Cardiac fibroblast (primary cell): ENCODE measurements at places on chromosomes 16 and 17.

GRCh38 chr17:39704821-39705551 is 5.1 kb downstream of the ERBB2 start:
- DNase-seq = peak; percentile 31

DNA sequence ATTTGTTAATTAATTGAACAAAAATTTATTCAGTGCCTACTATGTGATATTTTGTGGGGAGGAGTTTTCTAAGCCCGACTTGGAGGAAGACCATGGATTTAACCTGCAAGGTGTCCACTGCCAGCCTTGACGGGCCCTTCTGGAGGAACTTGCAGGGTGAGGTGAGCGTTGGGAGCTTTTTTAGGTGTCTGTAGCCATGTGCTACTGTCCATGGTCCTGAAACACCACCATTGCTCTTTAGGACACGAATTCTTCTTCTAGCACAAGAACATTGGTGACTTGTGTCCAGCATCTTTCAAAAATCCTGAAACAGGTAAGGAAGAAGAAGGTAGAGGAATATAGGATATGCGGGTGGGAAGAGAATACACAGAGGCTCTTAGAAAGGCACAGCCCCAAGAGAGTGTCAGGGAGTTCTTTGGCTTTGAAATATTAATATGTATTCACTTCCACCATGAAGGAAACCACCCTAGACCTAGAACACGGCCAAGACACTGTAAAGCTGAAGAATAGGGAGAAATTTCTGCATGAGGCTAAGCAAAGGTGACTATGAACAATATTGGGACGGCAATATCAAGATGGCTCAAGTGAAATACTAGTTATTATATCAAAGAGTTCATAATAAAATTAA is 27.9 kb upstream of the OR4D1 start:
- DNase-seq = peak; percentile 68

DNA sequence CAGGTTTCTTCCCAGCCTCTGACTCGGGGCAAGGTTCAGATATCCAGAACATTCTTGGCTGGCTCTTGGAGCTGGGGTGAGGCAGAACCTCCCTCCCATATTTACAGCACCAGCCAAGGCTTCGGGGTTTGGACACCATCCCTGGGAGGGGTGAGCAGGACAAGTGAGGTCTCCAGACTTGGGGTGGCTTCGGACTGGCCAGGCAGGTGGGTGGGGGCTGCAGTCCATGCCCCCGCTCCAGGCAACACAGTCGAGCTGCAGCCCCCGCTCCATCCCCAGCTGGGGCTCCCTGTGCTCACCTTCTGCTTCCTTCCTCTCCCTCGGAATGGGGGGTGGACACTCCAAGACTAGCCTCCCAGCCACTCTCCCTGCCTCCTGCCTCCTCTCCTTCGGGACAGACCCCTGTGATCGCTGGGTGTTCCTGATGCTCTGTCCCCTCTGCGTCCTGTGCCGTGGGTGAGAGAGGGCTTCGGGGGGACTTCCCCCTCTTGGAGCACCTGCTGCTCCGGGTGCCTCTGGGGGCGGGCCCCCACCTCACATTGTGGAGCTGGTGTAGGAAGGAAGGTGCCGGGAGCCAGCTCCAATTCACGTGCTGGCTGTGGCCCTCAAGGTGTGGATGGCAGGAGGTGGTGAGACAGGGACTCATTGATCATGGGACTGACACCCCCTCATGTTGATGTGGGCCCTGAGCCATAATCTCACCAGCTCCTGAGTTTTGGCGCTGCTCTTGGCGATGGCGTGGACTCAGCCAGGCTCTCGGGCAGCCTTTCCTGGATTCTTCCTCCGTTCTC is 189.2 kb downstream of the SEC14L1 start:
- DNase-seq = no peak

- DNase-seq = no peak
Observed at GRCh38 chr17:43741636-43742035, 17.0 kb downstream of the SOST start.

GRCh38 chr16:67936124-67936879 is at the start of gene PSMB10:
Gene PSMB10 (minus strand): TSS chr16:67936850. CDS start chr16:67936749, 101 bp downstream.
- peak; percentile 69 for DNase-seq

- DNase-seq = no peak
Observed at GRCh38 chr16:3589441-3589921, 12.3 kb upstream of the NLRC3 start.

GRCh38 chr17:63001689-63002394 is 35.8 kb downstream of the TANC2 start:
- DNase-seq = no peak

- no peak for DNase-seq
Observed at GRCh38 chr16:87417528-87417910, 25.4 kb downstream of the MAP1LC3B start.

DNA sequence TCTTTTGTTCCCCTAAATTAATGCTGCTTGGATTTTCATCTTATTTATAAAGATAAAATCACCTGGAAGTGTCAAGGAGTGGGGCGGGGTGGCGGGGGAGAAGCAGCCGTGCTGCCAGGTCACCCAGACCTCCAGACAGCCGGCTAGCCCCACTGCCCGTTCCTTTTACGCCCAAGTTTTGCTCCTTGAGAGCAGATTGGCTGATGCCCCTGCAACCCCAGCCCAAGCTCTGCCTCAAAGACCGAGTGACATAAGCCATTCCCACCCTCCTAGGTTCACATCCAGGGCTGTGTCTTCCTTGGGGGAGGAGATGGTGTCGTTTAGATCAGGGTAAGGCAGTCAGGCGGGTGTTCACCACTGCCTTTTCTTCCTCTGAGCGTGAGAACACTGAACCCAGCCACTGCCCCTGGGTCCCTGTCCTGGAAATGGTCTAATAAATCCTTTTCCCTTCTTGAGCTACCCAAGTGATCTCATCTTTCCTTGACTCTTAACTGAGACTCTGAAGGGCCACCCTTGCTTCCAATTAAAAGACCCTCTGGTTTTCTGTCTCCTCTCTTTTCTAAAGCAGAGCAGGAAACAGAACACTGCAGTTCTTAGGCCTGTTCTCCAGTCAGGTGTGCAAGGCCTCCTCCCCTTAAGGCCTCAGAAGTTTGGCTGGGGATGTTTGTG is 5.7 kb downstream of the PDF start:
- DNase-seq = no peak

DNA sequence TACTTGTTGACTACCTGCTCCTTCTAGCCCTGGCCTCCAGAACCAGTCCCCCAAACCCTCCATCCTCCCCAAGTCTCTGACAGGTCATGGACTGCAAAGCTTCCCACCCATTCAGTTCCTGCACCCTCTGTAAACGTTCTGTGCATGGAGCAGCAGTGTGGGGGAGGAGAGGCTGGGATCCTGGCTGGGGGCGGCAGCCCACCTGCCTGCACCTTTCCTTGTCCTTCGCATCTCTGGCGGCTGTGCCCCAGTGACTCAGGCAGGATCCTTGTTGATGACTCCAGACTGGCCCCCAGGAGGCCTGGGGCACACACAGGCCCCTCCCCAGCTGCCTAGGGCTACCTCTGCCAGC is 1.6 kb upstream of the PKMYT1 start:
- DNase-seq = no peak

- no peak for DNase-seq
Observed at GRCh38 chr17:60712675-60713074, 35.0 kb downstream of the BCAS3 start.

DNA sequence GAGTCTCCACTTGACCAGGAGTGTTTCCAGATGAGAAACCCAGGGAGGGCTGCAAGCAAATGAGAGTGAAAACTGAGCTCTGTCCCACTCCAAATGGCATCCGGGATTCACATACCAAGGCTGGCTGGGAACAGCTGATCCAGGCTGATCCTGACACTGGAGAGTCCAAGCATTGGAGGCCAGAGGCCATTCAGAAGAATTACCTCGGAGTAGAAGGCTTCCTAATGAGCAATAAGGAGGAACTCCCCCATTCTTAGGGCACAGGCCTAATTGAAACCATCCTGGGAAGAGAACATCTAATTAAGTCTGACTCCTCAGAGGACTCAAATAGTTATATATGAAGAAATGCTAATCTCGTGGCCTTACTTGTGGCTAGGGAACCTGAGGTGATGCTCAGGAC is 142.8 kb downstream of the PRKCA start:
- no peak for DNase-seq

DNA sequence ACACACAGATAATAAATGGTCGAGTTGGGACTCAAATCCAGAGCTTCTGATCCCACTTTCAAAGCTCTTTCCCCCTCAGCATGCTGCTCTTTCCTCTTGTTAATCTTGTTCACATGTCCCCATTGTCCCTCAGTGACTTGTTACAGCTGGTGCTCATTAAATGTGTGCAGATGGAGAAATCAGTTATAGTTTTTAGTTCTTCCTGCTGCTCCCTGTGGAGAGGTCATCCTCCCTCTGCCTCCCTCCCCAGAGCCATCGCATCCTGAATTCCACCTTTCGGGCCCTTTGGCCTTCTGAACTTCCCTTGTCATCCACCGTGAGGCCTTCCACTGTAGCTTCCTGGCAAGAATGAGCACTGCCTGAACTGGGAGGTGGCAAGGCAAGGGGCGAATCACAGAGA is 179.6 kb downstream of the WSCD1 start:
- no peak for DNase-seq

GRCh38 chr16:69904495-69905170 is 46.5 kb upstream of the CLEC18A start:
- DNase-seq = no peak

GRCh38 chr17:50192144-50192617 is 9.2 kb downstream of the COL1A1 start:
- no peak for DNase-seq

DNA sequence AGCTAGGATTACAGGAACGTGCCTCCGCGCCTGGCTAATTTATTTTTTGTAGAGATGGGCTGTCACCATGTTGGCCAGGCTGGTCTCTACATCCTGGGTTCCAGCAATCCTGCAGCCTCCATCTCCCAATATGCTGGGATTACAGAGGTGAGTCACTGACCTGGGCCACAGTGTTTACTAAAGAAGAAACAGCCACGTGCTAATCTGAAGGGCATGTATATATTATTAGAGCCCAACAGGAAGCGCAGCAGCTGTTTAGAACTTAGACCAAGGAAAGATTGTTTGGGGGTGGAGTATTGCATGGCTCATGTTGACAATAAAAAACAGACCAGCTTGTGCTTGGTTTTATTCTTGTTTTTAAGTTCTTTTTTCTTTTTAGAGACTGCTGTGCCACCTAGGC is 60.2 kb downstream of the HAPSTR1 start:
- no peak for DNase-seq

- no peak for DNase-seq
Observed at GRCh38 chr17:52537421-52537820, 378.9 kb upstream of the CA10 start.

DNA sequence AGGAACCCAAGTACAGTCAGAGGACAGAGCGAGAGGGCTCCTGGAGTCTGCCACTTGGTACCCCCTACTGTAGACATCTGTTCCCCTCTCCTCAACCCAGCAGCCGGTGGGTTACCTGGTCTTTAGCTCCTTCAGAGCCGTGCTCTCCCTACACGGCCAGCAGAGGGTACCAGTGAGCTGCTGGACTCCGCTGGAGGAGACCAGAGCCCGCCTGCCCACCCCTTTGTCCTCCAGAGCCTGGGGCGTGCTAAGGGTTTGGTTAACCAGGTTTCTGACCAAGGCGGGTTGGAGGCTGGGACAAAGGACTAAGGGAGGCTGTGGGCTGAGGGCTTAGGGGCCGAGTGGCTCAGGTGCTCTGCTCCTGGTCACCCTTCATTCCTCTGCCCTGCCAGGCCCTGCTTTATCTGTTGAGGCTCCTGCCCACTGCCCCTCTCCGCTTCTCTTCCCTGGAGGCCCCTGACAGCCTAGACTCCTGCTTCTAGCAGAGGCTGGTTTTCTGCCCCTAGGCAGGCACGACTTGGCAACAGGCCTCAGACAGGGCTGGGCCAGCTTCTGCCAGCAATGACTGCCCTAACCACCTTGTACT is 2.7 kb upstream of the HSD11B2 start:
- peak; percentile 57 for DNase-seq
